Effector CD4-positive, alpha-beta T cell (primary cell): ENCODE measurements at places on chromosomes 1 and 21.

GRCh38 chr1:16019644-16020277 lies 1.9 kb upstream of the HSPB7 start:
- no peak for DNase-seq

DNA sequence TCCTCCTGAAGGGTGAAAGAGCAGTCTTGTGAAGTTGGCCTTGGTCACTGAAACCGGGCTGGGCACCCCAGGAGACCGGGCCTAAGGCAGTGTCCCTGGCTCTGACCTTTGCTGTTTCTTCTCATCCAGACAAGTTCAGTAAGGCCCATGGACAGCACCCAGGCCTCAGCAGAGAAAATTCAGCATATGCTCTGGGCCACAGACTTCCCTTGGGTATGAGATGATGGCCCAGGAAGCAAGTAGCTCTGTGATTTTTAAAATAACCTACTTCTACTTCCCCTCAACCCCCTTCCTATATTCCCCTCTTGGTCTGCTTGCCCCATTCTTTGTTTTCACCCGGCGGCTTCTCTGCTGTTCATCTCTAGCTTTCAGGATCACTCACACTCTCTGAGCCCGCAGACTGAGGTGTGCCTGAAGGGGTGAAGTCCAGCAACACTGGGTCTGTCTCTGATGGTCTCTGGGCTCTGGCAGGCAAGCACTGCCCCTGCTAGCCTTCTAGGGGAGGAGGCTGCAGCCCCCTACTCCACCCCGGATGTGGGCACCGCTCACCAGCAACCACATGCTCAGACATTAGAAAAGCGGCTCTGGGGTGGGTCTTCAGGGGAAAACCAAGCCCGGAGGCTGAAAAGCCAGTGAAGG lies 2.9 kb upstream of the GPR25 start:
- DNase-seq = no peak

GRCh38 chr1:121586369-121587229 lies 401.8 kb downstream of the SRGAP2C start:
- DNase-seq = no peak

- DNase-seq = no peak
Observed at GRCh38 chr1:53678938-53679825, 59.8 kb downstream of the GLIS1 start.

DNA sequence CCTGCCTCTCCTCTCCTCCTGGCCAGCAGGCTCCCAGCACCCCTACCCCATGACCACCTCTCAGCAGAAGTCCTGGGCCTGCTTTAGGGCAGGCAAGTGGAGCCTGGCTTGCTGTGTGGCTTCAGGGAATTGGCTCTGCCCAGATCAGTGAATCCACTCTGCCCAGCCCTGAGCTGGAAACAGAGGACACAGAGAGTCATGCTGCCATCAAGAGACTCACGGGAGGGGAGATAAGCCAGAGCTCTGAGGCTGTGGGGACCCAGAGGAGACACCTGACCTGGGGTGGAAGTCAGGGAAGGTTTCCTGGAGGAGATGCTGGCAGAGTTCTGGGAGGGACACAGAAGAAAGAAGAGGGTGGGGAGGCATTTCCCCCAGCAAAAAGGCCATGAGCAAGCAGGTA lies 54.2 kb downstream of the GLIS1 start:
- DNase-seq = no peak

DNA sequence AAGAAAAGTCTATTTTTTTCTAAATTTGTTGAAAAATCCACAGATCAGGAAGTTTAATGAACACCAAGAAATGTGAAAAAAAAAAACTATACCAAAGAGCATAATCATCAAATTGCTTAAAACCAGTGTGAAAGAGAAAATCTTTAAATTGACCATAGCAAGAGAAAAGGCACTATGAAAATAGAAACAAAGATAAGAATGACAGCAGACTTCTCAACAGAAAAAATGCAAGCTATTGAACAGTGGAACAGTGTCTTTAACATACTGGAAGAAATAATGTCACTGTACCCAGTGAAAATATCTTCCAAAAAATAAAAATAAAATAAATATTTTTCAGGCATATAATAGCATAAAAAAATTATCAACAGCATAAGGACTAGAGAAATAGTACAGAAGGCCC lies 243.0 kb upstream of the GJB5 start:
- no peak for DNase-seq

DNA sequence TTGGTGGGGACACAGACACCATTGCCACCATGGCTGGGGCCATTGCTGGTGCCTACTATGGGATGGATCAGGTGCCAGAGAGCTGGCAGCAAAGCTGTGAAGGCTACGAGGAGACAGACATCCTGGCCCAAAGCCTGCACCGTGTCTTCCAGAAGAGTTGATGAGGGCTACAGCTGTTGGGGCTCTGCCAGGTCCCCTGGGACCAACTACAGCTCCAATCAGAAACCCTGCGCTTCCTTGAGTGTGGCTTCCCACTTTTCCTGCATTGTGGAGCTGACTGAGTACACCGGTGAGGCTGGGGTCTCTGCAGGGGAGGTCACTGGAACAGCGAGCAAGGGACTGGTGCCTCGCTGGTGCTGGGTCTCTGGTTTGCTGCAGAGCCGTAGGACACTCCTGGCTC lies 4.5 kb downstream of the ADPRS start:
- no peak for DNase-seq
